Skeletal muscle cell (primary cell): ENCODE measurements at places on chromosomes 7 and 10.

- DNase-seq, result peak; percentile 33
Observed at GRCh38 chr10:63265222-63265617, 132.1 kb downstream of the NRBF2 start.

DNA sequence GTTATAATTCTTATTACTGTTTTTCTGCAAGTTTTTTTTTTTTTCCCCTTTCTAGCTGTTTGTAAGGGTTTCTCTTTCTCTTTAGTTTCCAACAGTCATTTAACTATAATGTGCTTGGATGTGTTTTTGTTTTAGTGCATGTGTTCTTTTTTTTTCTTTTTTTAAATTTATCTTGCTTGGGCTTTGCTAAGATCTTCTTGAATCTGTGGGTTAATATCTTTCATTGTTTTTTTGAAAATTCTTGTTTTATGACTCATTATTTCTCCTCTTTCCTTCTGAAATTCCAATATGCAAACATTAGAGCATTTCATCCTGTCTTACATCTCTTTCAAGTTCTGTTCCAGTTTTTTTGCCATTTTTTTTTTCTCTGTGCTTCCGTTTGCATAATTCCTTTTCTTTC, 5.7 kb upstream of the HK1 start:
- no peak for DNase-seq

DNA sequence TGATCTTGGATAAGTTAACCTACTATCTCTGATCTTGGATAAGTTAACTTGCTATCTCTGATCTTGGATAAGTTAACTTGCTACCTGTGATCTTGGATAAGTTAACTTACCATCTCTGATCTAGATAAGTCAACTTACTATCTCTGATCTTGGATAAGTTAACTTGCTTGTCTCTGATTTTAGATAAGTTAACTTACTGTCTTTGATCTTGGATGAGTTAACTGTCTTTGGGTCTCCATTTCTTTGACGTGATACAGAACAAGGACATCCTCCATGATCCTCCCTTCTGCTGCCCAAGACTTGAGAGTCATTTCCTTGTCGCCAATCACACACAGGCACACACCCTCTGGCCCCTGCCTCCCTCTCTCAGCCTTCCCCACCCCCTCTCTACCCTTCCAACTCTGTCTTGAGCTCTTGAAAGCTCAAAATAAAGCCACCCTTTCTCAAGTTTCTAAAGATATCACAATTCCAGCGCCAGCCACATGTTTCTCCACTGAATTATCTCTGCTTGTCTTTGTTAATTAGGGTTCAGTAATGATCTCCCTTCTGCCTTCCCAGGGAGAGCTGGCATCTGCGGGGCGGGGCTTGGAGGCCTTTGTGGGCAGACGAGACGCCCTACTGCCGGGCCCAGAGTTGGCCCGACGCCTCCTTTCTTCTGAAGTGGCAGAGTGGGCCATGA, 85.1 kb upstream of the GTF2I start:
- DNase-seq, result no peak

DNA sequence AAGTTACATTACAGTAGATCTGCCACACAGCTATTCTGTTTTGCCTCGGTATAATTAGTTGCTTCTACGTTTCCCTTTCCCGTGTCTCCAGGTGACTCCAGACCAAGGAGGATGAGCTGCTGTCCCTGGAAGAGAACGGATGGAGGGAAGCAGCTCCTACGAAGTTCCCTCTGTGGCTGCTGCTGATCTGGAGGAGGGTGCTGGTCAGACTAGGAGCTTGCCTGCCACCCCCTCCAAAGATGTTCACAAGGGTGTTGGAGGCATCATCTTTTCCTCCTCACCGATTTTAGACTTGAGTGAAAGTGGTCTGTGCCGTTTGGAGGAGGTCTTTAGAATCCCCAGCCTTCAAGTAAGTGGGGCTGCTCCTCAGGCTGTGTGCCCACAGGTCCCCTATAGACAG, 1.4 kb downstream of the LRRC27 start:
- no peak for DNase-seq

DNA sequence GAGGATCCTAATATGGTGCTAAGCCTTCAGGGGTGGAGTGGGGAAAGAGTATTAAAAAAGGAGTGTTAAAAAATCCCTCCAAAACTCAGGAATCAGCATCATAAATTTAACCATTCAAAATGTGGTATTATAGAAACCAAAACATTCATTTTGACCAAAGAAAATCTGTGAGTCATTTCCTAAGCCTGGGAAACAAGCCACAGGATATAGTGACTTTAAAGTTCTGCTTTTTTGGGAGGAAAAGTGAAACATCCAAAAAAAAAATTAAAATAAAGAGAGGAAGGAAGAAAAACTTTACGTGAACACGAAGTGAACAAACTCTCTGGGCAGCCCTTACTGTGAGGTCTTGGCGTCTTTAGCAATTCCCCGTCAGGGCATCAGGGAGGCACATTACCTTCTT, 74.0 kb upstream of the GSDME start:
- DNase-seq, result no peak
